ENCODE measurements at places on chromosomes 13 and 19. TPM values are rescaled to one million over a fixed set of nuclear protein-coding genes. Genes with fewer than 3 reads are reported as not detected.

Gene KLK2
- not detected for total RNA-seq

- no peak for DNase-seq
- no peaks in the 10 kb centered on the region for H3K36me3 ChIP-seq
- no peaks in the 10 kb centered on the region for H3K27me3 ChIP-seq
- H3K27ac ChIP-seq, result peak overlapping the region; percentile 27
- H3K4me3 ChIP-seq, result no peak overlapping the region
Observed at GRCh38 chr13:59671881-59672280, 491.8 kb downstream of the DIAPH3 start.

- no peaks in the 10 kb centered on the region for H3K27me3 ChIP-seq
- no peak overlapping the region for H3K4me3 ChIP-seq
- H3K27ac ChIP-seq, result no peak overlapping the region
Observed at GRCh38 chr19:4889034-4889815, 13.5 kb downstream of the ARRDC5 start.

DNA sequence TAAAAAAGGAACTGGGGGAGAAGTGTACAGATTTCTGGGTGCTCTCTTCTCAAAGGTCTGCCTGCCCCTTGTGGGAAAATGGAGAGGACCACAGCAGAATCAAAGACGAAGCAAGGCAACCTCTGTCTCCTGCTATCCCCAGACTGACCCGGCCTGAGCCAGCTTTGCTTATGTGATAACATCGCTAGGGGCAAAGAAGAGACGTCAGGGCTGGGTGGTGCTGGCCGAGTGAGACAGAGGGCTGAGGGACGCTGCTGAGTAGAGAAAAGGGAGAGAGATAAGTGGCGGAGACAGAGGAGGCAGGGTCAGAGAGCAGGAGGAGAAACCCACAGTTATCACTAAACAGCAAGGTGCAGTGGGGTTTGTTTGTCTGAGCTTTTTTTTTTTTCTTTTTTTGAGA lies 4.6 kb upstream of the MUC16 start:
- H3K4me1 ChIP-seq, result no peaks in the 10 kb centered on the region
- DNase-seq, result no peak
- H3K27ac ChIP-seq, result no peak overlapping the region
- H3K4me3 ChIP-seq, result no peak overlapping the region
- H3K27me3 ChIP-seq, result no peaks in the 10 kb centered on the region

Gene ZNF490
- total RNA-seq, result 6.3 TPM

All from heart left ventricle (tissue), 16 donors.